BJ (cell line): ENCODE measurements at places on chromosomes 2 and 18. TPM values are rescaled to one million over a fixed set of nuclear protein-coding genes. Genes with fewer than 3 reads are reported as not detected.

ACKR3 gene
- polyA plus RNA-seq = 4.6 and 6.6 TPM in 2 replicates

SERPINB7 gene
- 149 and 246 TPM in 2 replicates for polyA plus RNA-seq

PJVK gene
- 1.5 and 2.8 TPM in 2 replicates for polyA plus RNA-seq

HOXD12 gene
- polyA plus RNA-seq = not detected in 2 replicates

DNA sequence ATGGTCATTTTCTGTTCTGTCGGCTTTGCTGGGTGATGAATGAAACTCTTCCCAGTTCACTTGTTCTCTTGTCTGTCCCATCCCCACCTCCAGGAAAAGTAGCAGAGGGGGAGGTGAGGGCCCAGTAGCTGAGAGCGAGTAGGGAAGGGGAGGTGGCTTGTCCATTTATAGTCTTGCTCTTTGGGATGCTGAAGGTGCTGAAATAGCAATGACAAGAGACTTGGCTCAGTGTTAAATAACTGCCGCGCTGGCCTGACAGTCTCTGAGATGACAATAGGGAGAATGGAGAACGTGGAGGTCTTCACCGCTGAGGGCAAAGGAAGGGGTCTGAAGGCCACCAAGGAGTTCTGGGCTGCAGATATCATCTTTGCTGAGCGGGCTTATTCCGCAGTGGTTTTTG is at the start of gene SMYD1:
Gene SMYD1 (plus strand): TSS at position 228 of the 400 bp plus-strand sequence. CDS start 40 bp downstream, at position 268.
- DNase-seq = no peak

DNA sequence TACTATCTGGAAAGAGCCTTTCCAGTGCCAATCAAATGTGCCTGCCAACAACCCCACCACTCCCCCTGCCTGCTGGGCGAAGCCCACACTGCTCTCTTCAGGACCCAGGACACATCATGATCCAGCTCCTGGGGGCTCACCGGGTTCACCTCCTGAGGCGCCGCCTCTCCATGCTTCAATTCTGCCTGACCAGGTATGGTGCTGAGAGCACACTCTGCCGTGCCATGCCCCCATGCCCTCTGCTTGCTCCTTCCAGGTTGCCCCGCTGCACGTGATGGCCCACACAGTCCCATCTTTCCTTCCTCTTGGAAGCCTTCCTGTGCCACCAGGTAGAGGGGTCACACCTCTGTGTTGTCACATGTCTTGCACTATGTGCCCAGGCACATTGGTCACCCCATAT is 47.5 kb downstream of the ASB18 start:
- DNase-seq = no peak

GRCh38 chr18:79950515-79951341 is 725 bp downstream of the SLC66A2 start:
- no peak for DNase-seq
